Nephron progenitor cell (in vitro differentiated cells): ENCODE measurements at places on chromosomes 5 and 9.

- peak; percentile 55 for DNase-seq
Measured at GRCh38 chr9:20941174-20941690, 90.2 kb downstream of the HACD4 start.

DNA sequence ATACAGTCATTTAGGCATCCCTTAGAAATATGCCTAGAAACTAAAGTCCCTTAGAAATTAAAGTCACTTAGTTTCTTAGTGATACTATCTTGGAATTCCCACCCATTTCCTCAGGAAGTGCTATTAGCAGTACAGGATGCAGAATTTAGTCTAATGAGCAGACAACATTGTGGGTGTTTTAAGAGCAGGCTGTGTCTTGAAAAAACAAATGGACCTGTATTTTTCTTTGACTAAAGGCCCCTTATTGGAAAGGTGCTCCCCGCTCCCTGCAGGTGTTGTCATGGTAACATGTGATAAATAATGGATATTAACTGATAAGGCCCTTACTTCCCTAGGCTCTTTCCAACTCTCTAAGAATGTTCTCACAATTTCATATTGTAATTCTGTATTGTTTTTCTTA lies 38.8 kb upstream of the STARD4 start:
- DNase-seq: no peak

DNA sequence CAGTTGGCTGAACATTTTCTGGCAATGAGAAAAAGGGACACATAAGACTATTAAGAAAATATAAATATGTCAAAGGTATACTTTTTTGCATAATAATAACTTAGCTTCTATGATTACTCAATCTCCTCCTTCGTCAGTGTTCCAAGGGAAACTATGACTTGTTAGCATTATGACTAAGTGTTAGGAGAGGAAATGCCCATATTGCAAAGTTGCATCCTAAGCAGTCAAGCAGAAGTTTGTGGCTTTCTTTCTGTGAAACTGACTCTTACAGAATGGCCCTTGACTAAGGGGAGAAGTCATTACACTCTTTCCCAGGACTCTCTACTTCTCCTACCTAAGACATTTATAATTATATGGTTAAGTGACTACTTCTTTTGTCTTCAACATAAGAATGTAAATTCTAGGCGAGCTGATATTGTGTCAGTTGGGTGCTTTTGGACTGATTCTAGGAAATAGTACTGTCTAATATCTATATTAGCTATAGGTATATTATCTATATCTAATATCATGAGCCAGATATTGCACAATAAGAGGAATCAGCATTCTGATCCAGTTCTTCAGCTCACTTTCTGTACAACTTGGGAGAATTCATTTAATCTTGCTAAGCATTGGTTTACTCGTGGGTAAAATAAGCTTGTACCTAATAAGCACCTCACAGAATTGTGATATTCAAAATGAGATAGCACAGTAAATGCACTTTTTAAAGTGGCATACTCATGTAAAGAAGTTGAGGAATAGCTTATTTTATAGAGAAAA lies 16.4 kb upstream of the SPINK6 start:
- DNase-seq: no peak

GRCh38 chr9:130237763-130238524 lies 27.6 kb upstream of the HMCN2 start:
- DNase-seq: no peak

DNA sequence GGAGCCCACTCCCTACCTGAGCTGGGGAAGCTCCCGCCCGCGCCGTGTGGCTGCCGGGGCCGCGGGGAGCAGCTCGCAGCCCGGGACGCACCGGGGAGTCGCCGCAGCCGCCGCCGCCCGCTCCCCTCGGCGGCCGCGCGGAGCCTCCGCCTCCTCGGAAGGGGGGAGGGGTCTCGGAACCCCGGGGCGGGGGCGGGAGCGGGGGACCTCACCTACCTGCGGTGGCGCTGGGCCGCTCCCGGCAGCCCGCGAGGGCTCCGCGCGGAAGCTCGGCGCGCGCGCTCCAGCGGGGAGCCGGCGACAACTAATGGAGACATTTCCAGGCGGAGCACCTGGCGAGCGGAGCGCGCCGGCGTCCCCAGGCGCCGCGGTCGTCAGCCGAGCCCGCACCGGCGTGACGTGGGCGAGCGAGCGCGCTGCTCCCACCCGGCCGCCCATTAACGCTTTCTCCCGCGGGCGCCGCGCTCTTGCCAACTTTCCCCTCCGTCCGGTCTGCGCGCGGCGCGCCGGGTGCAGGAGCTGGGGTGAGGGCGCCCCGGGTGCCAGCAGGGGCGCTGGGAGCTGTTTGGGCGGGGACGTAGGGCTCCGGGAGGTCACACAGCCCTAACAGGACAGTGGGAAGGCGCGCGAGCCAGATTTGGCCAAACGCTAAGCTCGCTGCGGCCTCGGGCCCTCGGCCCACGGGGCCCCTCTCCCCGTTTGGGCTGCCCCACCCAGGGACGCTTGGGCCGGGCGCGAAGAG lies 4.3 kb upstream of the IRX4 start:
- peak; percentile 45 for DNase-seq

GRCh38 chr5:133698646-133699526 lies 86.5 kb upstream of the FSTL4 start:
- DNase-seq: no peak

GRCh38 chr5:131068893-131069643 lies 96.0 kb downstream of the HINT1 start:
- no peak for DNase-seq

GRCh38 chr5:5164163-5164562 lies 24.0 kb downstream of the ADAMTS16 start:
- DNase-seq: no peak

DNA sequence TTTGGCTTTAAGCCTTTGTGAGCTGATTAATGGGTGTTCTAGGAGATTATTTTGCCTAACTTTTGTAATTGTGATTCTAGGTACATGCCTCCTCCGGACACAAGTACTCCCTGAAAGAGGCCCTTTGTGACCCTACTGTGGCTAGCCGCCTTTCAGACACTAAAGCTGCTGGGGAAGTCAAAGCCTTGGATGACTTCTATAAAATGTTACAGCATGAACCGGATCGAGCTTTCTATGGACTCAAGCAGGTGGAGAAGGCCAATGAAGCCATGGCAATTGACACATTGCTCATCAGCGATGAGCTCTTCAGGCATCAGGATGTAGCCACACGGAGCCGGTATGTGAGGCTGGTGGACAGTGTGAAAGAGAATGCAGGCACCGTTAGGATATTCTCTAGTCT lies 13.6 kb downstream of the ITGA1 start:
- peak; percentile 8 for DNase-seq

DNA sequence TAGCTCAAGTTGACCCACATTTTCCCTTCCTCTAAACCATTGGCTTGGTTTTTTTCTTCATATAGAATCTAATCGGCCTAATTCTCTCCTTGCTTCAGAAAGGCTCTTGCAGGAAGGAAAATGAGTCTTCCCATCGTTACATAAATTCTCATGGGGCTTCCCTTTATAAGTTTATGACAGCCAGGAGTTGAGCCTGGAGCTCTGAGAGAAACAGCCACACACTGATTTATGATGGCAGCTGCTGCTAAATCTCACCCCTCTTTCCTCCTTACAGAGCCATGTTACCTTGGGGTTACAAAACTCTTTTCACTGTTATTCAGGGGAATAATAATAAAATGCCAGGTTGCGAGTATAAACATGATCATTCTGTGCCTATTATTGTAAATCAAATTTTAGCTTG lies 5.2 kb upstream of the RNF14 start:
- DNase-seq: no peak

- no peak for DNase-seq
Measured at GRCh38 chr9:83019246-83019645, 43.7 kb downstream of the RASEF start.

GRCh38 chr9:85041466-85042137 lies 372.1 kb downstream of the NTRK2 start:
- DNase-seq: no peak

GRCh38 chr9:38282756-38283155 lies 109.7 kb upstream of the ALDH1B1 start:
- no peak for DNase-seq

DNA sequence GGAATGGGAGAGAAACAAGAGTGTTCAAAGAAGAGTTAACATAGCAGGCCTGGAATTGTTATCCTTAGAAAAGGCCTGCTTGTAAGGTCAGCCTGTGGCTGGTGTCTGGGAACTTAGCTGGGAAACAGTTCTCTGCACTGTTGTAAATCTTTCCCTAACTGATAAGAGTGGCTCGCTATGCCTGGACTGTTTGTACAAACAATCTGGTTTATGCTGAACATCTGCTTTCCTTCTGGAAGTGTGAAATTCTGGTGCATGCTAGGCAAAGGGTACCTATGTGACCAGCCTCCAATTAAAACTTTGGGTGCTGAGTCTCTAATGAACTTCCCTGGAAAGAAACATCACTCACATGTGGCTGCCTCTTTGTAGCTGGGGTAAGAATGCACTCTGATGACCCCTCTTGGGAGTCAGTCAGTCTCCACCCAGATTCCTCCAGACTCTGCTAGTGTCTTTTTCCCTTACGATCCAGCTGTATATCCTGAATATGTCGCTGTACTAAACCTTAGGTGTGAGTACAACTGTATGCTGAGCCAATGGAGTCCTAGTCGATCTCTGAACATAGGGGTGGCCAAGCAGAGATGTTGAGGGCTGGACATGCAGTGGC lies 16.5 kb downstream of the SPARC start:
- DNase-seq: no peak

DNA sequence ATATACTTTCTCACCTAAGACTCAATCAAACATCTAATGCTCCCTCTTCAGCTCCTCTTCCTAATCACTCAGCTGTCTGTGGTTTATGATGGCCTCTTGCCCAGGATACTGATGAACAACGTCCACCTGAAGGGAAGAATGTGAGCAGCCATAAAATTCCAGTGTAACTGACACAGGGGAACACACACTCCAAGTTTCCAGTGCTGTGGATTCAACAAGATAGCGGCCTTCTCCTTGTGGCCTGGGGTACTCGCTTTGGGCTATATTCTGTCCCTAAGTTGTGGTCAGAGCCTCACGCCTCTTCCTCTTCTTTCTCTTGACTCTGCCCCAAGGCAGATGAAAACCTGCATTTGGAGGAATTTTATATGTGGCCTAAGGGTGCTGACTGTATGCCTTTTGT lies 11.7 kb downstream of the B4GALT1 start:
- DNase-seq: no peak

DNA sequence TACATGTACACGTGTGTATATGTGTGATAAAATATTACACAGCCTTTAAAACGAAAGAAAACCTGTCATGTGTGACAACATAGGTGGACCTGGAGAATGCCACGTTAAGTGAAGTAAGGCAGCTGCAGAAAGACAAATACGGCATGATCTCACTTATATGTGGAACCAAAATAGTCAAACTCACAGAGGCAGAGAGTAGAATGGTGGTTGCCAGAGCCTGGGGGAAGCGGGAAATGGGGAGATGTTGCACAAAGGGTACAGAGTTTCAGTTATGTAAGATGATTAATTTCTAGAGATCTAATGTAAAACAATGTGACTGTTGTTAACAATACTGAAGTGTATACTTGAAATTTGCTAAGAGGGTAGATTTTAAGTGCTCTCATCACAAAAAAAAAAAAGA lies 34.8 kb downstream of the ADAMTS12 start:
- DNase-seq: no peak

GRCh38 chr5:158676642-158677469 lies 422.9 kb downstream of the EBF1 start:
- DNase-seq: peak; percentile 48

DNA sequence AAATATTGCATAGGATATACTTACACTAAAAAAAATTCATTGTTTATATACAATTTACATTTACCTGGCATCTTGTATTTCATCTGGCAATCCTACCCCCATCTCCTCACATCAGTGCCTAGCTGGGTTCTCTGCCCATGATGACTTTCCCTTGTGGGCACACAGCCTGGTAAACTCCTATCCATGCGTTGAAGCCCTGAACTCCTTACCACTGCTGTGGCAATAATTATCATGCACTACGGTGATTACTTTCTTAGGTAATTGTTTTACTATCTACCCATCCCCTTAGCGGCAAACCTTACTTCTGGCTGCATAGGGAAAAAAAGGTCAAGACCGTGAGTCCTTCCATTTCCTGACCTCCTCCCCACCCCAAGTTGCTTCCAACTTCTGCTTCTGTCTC lies 63.6 kb upstream of the DAB2IP start:
- no peak for DNase-seq

GRCh38 chr9:26579056-26579455 lies 313.5 kb downstream of the CAAP1 start:
- no peak for DNase-seq

DNA sequence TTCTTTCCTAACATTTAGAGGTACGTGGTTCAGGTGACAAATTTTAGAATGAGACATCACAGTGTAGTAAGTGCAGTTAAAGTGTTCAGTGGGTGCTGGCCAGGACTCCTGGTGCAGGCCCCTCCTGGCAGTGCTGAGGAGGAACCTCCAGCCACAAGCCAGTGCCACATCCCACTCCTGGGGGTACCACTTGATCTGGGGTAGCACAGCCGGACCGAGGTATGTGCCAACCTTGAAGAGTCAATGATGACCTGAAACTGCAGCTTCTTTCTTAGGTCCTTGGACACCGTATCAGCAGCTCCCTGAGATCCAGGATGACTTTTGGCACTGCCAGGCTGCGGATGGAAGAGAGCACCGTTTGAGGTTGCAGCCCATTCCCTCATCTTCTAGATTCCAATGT lies 310.4 kb upstream of the IRX4 start:
- DNase-seq: no peak

DNA sequence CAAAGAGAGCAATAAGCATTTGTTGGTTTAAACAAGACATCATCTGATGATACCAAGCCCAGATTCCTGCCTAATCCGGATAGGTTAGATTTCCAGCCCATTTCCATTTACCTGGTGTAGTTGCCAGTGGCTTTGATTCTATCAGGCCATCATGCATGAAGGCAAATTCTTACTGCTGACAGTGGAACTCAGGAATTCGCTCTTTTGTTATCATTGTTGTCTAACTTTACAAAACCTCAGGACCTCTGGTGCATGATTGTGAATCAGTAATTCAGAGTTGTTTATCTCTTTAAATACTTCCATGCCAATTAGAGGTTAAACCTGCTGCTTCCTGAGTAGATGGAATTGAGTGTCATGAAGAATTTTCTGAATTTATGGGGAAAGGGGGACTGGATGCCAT lies 76.5 kb downstream of the C9orf152 start:
- no peak for DNase-seq

DNA sequence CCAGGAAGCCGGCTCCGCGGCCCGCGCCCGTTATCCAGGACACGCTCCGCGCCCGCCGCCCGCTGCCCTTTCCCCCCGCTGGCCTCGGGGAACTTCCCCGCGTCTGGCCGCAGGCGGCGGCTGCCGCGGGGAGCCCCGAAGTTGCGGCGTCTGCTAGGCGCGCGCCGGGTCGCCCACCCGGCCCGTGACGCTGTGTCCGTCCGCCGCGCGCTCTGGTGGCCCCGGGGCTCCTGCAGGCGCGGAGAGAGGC lies 621 bp upstream of the GCNT4 start:
- no peak for DNase-seq

GRCh38 chr9:71672573-71672972 lies 95.7 kb downstream of the CEMIP2 start:
- no peak for DNase-seq
